Fibroblast of mammary gland (primary cell): ENCODE measurements at places on chromosomes 2 and 18.
A peak's percentile ranks its signal among the peaks of the same experiment; 100 is the strongest.

DNA sequence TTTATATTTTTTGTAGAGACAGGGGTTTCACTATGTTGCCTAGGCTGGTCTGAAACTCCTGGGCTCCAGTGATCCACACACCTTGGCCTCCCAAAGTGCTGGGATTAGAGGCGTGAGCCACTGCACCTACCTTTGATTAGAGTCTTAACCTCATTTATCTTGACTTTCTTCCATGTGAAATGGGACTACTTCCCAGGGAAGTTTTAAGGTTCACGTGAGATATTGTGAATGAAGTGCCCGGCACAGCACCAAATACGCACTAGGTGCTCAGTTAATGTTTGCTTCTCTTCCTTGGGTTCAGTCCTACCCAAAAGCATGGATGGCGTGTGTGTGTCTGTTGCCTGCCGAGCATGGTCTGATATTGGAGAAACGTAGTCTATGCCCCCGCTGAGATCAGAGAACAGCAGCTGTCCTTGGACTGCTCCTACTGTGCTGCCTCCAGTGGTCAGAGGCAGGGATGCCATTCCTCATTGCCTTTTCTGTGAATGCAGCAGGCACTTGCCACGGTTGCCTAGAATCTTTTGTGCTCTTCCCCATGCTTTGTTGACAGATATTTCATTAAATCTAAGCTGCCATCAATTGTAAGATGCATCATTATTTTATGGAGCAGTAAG, 12.3 kb upstream of the TFCP2L1 start:
- peak; percentile 22 for DNase-seq

GRCh38 chr18:22223254-22223964, 54.0 kb downstream of the GATA6 start:
- DNase-seq: peak; percentile 96

GRCh38 chr2:199962203-199962602, 6.8 kb downstream of the MAIP1 start:
- DNase-seq: no peak

DNA sequence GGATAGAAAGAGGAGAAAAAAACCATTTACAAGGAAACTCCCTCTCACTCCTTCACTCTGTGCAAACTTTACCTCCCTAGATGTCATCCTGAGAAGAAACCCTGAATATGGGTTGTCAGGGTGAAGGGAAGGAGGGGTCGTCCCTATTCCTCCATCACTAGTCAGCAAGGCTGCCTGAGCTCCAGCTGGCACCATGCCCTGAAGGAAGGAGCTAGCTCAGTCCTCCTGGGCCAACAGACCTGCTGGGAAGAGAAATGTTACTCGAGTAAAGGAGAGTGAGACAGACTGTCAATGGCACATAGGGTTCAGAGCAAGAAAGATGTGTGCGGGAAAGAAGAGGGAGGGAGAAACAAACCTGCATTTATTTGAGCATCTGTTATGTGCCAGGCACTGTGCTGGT, 18.3 kb upstream of the EPAS1 start:
- DNase-seq: no peak

GRCh38 chr2:215431778-215432758, 3.8 kb downstream of the FN1 start:
- peak; percentile 56 for DNase-seq

- no peak for DNase-seq
Observed at GRCh38 chr2:183799761-183800160, 675.5 kb downstream of the NUP35 start.

DNA sequence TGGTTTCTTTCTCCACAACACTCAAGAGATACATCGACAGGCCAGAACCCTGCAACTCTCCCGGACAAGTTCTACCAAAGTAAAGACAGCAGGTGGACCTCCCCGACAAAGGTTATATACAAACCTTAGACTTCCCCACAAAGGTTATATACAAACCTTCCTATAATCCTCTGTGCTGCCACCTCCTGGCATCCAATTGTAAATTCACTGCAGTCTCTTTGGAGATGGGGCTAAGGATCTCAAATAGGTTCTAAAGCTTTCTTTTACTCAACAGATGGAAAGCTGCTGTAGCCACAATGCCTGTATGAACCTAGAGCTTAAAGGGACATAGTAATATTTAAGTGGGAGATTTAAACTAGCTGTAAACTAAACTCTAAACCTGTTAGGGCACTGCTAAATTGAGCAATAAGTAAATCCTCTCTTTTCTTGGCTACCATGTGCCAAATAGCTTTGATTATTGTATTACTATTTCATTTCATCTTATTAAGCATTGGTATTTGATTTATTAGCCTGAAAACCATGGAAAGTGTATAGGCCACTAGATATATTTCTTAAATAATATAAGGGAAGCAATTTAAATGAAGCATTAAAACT, 9.8 kb upstream of the MREG start:
- DNase-seq: peak; percentile 61

DNA sequence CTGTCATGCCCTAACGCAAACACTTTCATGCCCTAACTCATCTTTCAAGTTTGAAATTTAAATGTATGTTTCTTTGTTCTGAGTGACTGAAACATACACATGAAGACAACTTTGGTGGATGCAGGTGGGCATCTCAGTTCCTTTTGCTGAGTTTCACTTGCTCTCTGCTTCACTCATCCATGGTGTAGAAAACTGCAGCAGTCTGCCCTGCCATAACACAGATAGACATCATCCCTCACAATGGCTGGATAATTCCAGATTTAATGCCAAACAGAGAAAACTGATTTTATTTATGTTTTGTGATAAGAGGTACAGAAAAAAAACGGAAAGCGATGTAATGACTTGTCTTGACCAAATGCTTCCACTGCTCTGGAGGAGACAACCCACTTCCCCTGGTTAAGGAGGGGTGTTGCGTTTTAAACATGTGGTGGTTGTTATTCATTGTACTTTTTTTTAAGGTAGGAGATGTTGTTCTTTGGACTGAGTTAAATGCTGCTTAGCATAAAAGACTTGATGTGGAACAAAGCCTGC, 70.4 kb downstream of the RHBDD1 start:
- no peak for DNase-seq
